Cardiac fibroblast (primary cell): ENCODE measurements at places on chromosomes 2 and 18.

DNA sequence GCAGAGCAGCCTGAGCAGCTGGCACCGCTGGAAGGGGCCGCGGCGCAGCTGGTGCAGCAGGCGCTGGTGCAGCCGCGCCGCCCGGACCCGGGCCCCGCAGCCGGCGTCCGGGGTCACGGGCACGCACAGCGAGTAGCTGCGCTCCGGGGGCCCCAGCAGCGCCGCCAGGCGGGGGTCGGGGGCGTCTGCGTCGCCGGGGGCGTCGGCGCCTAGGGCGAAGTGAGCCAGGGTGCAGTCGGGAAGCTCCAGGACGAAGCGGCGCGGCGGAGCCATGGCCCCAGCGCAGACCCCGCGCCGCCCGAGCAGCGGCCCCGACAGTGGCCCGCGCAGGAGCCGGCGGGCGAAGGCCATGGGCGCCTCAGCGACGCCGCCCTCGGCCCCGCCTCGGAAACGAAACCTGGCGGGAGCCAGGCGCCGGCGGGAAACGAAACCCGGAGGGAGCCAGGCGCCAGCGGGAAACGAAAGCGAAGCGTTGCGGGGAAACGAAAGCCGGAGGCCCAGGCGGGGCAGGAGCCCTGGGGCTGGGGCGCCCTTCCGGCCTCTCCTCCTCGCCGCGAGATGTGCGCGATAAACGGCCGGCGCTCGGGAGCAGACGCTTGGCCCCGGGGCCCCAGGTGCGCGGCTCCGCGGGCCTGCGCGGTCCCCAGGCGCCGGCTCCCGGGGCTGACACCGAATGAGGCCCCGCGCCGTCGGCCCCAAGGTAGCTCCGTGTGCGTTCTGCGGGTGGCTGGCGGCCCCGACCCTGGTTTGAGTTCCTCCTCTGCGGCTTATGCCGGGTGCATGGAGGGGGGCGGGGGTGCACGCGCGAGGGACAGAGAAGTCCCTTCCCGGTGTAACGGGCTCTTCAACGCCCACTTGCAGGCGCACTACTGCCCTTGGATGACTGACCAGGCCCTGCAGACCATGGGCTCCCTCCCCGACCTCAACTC is at the start of gene CMPK2:
Gene CMPK2, minus strand, starts transcription at position 562 of the 929 bp plus-strand sequence. Its CDS starts 211 bp downstream, at position 351.
- DNase-seq = peak; percentile 34

- no peak for DNase-seq
Observed at GRCh38 chr2:95347681-95348608, 50.8 kb downstream of the KCNIP3 start.

DNA sequence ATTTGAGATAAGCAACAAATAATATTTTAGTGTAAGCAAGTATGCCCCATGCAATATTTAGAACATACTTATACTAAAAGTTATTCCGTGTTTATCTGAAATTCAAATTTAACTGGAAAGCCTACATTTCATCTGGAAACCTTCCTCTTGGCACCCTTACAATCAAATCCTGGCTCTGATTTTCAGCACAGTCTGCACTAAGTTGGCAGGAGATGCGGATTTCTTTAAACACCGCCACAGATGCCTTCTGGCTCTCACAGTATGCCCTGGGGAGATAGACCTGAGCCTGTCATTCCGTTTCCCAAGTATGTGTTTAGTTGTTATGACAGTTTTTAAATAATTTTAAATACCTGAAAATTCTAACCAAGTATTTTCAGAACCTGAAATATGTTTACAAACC is 7.3 kb upstream of the MLPH start:
- peak; percentile 60 for DNase-seq

DNA sequence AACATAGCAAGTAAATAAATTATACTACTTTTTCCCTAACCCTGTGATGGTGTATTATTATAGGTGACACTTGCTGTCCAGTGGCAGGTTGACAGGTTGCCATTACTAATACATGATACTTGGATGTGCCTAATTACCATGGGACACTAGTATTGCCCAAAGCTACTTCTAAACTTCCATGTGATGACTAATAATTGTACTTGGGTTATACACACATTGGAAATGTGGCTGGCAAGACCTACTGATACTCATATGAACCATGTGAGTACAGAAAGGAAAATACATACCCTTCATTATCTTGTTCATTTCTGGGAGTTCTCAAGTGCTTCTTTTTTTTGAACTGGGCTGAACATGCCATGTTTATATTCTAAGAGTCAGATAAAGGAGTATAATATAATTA is 156.4 kb downstream of the IKZF2 start:
- no peak for DNase-seq

GRCh38 chr2:96175951-96176350 is 30.7 kb upstream of the DUSP2 start:
- DNase-seq = peak; percentile 76

DNA sequence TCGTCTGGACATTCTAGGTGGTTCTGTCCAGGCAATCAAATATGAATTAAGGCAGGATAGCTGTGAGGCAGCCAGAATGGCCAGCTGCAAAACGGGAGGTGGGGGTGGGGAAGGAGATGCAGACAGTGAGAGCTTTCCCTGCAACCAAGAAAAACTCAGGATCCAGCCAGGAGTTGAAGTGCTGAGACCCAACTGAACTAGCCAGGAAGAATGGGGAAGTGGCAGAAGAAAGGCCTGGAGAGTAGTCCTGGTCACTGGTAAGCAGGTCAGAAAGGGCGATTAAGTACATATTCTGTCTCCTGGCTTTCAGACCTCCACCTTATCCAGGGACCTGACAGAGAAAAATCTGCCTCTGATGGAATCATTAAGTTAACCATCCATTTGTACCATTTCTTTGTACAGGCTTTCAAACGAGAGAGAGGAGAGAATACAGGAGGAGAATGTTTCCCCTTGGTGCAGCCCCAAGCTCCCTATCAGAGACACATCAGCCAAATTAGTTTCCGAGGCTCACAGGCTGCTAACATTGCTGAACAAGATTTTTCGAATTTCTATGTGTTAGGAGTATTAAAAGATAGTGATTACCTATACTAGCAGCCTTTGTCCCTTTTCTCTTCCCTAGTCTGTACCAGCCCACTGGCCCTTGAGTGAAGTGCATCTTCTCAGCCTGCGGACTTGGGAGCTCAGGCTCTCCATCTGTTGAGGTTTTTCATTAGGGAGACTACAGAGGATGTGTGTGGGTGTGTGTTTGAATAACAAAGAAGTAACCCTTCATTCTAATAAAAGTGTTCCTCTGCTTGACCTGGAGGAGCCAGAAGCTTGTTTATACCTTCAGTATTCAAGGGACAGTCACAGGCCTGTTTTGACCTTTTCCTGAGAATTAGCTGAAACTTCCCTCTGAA is 12.5 kb upstream of the HOXD1 start:
- DNase-seq = no peak
